ENCODE measurements at places on chromosomes 11 and 22. TPM values are rescaled to one million over a fixed set of nuclear protein-coding genes. Genes with fewer than 3 reads are reported as not detected.

ACR gene
- not detected for total RNA-seq

KLHL22 gene
- 6.3 TPM for total RNA-seq

EHF gene
- total RNA-seq = 0.61 TPM

ATP5MG gene
- 181 TPM for total RNA-seq

OR51I1 gene
- total RNA-seq = not detected

P4HA3 gene
- 51.0 TPM for total RNA-seq

NAP1L4 gene
- total RNA-seq = 133 TPM

ISX gene
- total RNA-seq = not detected

PIH1D2 gene
- total RNA-seq = 1.3 TPM

SLC5A1 gene
- not detected for total RNA-seq

C11orf97 gene
- not detected for total RNA-seq

KCNJ1 gene
- not detected for total RNA-seq

WT1 gene
- 5.9 TPM for total RNA-seq

PLEKHB1 gene
- 0.55 TPM for total RNA-seq

ASCL2 gene
- not detected for total RNA-seq
